ENCODE measurements at places on chromosomes 12 and 14. TPM values are rescaled to one million over a fixed set of nuclear protein-coding genes. Genes with fewer than 3 reads are reported as not detected.

The LMNTD1 gene
- total RNA-seq, result not detected

The HOXC5 gene
- total RNA-seq, result not detected

The SLCO1B1 gene
- not detected for total RNA-seq

The SLCO1C1 gene
- not detected for total RNA-seq

The OR6C65 gene
- total RNA-seq, result not detected

The AMDHD1 gene
- total RNA-seq, result 0.89 TPM

GRCh38 chr14:87745507-87746118 is 247.4 kb downstream of the GALC start:
- no peaks in the 10 kb centered on the region for H3K27me3 ChIP-seq
- no peak overlapping the region for H3K4me3 ChIP-seq
- peak; percentile 8 for DNase-seq
- no peaks in the 10 kb centered on the region for H3K4me1 ChIP-seq

GRCh38 chr12:122688291-122688690 is 14.9 kb downstream of the HCAR2 start:
- H3K36me3 ChIP-seq, result no peaks in the 10 kb centered on the region
- H3K4me3 ChIP-seq, result no peak overlapping the region
- H3K27me3 ChIP-seq, result no peaks in the 10 kb centered on the region

GRCh38 chr12:50162230-50162629 is 4.9 kb downstream of the CERS5 start:
- H3K27ac ChIP-seq, result no peak overlapping the region
- H3K4me3 ChIP-seq, result no peak overlapping the region
- peaks cover 30% of the 10 kb centered on the region for H3K4me1 ChIP-seq
- peaks cover 30% of the 10 kb centered on the region for H3K36me3 ChIP-seq

DNA sequence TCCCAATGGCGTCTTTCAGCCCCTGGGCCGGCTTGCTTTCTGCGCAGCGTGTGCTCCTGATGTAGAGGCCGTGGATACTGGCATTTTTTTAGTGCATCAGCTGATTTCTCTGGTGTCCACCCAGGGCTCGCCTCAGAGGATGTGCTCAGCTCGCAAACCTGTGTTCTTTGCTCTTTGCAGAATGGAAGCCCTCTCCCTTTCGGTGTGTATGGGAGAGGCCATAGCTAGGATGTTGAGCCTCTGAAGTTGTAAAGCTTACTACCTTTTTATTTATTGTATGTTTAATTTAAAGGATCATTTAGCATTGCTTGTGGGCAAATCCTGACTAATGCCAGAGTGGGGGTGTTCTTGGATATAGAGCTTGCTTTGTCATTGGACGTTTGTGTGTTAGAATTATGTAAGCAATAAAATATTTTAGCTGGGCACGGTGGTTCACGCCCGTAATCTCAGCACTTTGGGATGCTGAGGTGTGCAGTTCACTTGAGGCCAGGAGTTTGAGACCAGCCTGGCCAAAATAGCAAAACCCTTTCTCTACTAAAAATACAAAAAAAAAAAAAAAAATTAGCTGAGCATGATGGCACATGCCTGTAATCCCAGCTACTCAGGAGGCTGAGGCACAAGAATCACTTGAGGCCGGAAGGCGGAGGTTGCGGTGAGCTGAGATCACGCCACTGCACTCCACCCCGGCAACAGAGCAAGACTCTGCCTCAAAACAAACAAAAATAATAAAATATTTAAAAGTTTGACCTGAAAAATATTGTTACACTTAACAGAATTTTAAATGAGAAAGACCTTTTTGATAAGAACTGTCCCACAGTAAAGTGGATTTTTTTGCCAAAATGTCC is 52.6 kb upstream of the MMP17 start:
- H3K4me3 ChIP-seq, result no peak overlapping the region
- H3K27ac ChIP-seq, result peak overlapping the region; percentile 78
- no peak for DNase-seq
- H3K36me3 ChIP-seq, result peaks cover 55% of the 10 kb centered on the region
- no peaks in the 10 kb centered on the region for H3K27me3 ChIP-seq

GRCh38 chr12:4421590-4422031 is 24.0 kb downstream of the FGF6 start:
- H3K4me1 ChIP-seq, result peaks cover 5% of the 10 kb centered on the region
- no peak overlapping the region for H3K27ac ChIP-seq
- no peak overlapping the region for H3K4me3 ChIP-seq

DNA sequence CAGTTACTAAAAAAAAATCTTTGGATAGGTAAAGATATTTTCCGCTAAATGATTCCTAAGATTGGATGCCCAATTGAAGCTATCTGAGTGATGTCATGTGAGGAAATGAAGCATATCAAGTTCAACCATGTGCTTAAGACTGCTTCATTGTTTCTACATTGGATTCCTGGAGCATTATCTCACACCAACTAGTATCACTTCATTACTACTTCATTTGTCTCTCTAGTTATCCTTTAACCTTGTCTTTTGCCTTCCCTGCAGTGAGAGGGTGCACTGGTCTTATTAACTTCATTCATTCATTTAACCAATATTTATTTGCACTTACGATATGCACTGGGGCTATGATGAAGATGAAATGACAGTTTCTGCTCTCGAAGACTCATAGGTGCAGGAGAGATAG is 198.1 kb downstream of the SLC38A4 start:
- H3K27me3 ChIP-seq, result no peaks in the 10 kb centered on the region
- H3K4me3 ChIP-seq, result no peak overlapping the region
- H3K4me1 ChIP-seq, result no peaks in the 10 kb centered on the region
- peaks cover 2% of the 10 kb centered on the region for H3K36me3 ChIP-seq
- no peak for DNase-seq

DNA sequence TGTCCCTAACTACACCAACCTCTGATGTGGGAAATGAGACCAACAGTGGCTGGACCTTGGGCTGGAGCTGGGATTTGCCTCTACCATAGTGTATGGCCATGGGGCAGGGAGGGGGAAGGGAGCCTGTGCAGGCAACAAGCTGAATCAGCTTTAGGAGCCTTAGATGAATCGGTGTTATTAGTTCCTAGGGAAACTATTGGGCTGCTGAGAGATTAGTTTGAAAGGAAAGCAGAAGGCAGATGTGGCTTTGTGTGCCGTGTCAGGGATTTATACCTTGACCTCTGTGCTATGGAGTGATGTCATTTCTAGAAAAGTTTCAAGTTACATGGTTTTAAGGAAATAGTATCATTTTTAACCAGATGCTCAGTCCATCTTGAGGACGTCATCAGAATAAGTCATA is 19.5 kb upstream of the GAS2L3 start:
- H3K27ac ChIP-seq, result no peak overlapping the region
- H3K4me1 ChIP-seq, result no peaks in the 10 kb centered on the region
- no peak overlapping the region for H3K4me3 ChIP-seq
- no peaks in the 10 kb centered on the region for H3K27me3 ChIP-seq

- H3K4me1 ChIP-seq, result peaks cover 8% of the 10 kb centered on the region
- peak overlapping the region; percentile 32 for H3K27ac ChIP-seq
- H3K27me3 ChIP-seq, result peaks cover 7% of the 10 kb centered on the region
- no peak overlapping the region for H3K4me3 ChIP-seq
- DNase-seq, result no peak
- peaks cover 2% of the 10 kb centered on the region for H3K36me3 ChIP-seq
Observed at GRCh38 chr12:4251216-4251891, 22.2 kb upstream of the CCND2 start.

DNA sequence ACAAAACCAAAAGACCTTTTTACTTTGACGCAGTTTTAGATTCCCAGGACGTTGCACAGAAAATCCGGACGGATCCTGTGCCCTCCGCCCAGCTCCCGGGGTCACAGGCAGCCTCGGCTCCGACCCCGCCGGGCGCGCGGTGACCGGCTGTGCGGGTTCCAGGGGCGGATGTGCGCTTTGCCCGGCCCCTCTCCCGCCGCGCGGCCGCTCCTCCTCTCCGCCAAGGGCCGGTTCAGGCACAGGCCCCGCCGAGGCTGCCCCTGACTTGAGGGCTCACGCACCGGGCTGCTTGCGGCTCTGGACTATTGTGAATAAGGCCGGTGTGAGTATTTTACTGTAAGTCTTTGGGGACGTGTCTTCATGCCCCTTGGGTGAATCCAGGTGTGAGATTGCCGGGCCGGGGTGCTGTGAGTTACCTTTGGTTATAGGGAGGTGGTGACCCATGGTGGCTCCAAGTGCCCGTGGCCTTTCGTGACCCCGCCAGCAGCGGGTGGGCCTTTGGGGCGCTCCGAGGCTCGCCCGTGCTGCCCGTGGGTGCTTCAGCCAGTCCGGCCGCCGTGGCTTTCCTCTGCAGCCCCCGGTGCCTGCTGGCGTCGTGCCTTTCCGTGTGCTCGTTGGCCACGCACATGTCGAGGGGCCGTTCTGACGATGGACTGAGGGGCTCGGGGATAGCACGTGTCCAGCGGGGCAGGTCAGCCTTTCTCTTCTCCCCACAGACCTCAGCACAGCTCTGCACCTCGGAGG is 45.9 kb downstream of the NOC4L start:
- DNase-seq, result no peak
- H3K36me3 ChIP-seq, result peaks cover 22% of the 10 kb centered on the region
- peak overlapping the region; percentile 93 for H3K27ac ChIP-seq
- H3K4me1 ChIP-seq, result peaks cover 32% of the 10 kb centered on the region
- peak overlapping the region; percentile 90 for H3K4me3 ChIP-seq

Measured in activated CD4-positive, alpha-beta T cell treated with anti-CD3 and anti-CD28 coated beads, Interleukin-2, amount 10 ng/mL, durations not matched to agents 7 days and 5 days (primary cell).